Activated CD8-positive, alpha-beta memory T cell treated with anti-CD3 and anti-CD28 coated beads for 1 hour (primary cell): ENCODE measurements at places on chromosomes 4 and X.

DNA sequence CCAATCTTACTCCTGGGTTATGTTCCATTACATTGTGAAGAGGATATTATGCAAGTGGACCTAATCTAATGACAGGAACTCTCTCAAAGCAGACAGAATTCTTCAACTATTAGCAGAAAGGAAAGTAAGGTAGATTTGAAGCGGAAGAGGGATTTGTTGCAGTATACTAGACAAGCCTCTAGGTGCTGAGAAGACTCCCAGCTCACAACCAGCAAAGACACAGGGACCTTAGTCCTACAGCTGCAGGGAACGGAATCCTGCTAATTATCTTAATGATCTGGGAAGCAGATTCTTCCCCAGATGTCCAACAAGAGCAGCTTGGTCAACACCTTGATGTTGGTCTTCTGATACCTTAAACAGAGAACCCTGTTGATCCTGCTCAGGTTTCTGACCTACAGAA lies 73.6 kb downstream of the STK32B start:
- DNase-seq = no peak

DNA sequence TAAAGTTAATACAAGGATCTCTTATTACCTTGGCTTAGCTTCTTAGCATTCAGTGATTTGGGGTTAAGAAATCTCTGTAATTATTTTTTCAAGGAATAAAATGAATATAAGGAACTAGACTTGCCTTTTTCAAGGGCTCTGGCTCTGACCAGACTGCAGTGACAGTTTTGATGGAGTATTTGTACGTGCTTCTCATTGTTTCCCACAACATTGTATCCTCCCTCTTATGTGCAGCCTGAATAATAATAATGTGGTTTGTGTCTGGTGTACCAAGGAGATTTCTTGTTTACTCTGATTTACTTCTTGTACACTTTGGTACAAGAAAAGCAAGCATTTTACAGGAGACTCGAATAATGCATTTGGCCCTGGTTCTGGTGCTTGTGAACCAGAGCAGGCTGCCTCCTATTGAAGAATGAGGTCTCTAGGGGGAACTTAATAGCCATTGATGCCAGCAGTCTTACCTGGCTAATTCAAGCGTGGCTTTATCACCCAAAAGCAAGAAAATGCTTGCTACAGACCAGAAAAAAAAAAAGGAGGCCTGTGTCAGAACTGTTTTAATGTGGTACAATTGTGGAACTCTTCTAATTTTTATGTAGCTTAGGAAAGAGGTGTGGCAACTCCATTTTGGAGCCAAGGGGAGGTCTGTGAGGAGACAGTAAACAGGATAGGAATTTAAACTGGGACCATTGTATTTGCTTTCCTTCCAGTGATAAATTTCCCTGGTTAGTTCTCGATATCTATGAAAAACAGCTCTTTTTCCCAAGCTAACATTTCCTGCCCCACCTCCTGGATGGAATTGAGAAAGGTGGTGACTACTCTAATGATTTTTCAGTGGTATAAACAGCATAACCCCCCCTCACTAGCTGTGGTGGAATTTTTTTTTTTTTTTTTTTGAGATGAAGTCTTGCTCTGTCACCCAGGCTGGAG lies 5.6 kb downstream of the OTC start:
- DNase-seq = no peak

- DNase-seq = peak; percentile 22
Measured at GRCh38 chr4:128863312-128864075, 54.0 kb downstream of the JADE1 start.

GRCh38 chrX:71540801-71541200 lies 7.9 kb downstream of the OGT start:
- no peak for DNase-seq

- DNase-seq = no peak
Measured at GRCh38 chr4:72205298-72205697, 173.5 kb downstream of the NPFFR2 start.

GRCh38 chrX:74216421-74216820 lies 87.6 kb upstream of the ZCCHC13 start:
- DNase-seq = no peak

DNA sequence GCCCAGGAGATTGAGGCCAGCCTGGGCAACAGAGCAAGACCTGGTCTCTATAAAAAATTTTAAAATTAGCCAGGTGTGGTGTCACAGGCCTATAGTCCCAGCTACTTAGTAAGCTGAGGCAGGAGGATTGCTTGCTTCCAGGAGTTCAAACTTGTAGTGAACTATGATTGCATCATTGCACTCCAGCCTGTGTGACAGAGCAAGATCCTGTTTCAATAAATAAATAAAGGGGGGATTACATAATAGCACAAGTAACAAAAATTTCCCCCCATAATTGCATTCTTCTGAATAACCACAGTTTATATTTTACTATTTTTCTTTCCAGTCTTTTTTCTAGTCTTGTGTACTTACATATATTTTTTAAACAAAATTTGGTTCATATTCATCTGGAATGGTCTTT lies 135.6 kb downstream of the CHIC2 start:
- no peak for DNase-seq

DNA sequence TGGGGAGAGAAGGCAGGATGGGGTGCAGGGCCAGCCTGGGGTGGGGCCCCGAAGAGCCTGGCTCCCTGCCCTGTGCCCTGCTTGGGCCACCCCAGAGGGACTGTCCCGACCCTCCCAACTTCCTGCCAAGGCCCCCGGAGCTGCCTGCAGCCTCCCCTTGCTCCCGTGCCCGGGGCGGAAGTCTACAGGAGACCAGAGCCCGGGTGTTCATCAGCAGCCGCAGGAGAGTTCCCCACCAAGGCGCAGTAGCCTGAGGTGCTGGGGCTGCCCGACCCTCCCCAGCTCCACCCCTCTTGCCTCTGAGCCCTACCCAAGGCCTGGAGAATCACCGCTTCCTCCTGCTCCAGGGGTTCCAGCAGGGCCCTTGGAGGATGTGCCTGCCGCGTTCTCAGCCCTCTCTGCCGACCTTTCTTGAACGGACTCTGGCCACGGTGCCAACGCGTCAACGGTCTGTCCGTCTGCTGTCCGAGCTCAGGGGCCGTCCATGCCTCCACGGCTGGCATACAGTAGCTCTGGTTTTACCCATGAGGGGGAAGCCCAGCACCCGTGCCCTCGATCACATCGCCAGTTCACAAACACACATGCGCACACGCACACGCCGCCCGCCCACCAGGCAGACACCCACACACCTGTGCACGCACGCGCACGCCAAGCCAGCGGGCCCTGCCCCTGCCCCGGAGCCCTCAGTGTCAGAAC lies 36.0 kb upstream of the SPON2 start:
- DNase-seq = no peak
